ENCODE measurements at places on chromosomes 5 and 9.

DNA sequence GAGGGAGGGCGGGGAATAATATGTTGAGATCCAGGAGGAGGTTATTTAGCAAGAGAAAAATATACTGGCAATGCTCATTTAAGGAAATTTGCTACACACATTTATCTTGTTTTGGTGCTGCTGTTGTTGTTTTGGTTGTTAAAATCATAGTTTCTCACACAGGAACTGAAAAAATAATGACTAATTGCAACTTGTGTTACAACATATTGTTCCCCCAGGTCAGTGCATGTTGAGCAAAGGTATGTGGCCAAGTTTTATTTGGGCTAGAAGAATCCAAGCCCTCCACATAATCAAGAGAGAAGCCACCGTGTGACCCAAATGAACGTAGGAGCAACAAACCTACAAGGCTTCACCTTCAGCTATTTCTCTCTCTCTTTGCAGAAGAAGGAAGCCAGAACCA lies 220.3 kb upstream of the DAPK1 start:
- H3K36me3 ChIP-seq = no peaks in the 10 kb centered on the region
- H3K4me3 ChIP-seq = no peak overlapping the region
- no peaks in the 10 kb centered on the region for H3K27me3 ChIP-seq

GRCh38 chr5:122126177-122126755 lies 3.1 kb upstream of the ZNF474 start:
- no peak for DNase-seq
- H3K27ac ChIP-seq = no peak overlapping the region
- no peaks in the 10 kb centered on the region for H3K27me3 ChIP-seq
- no peaks in the 10 kb centered on the region for H3K4me1 ChIP-seq
- H3K4me3 ChIP-seq = no peak overlapping the region

- H3K36me3 ChIP-seq = no peaks in the 10 kb centered on the region
- H3K4me3 ChIP-seq = no peak overlapping the region
- H3K4me1 ChIP-seq = no peaks in the 10 kb centered on the region
- no peak for DNase-seq
- H3K27ac ChIP-seq = no peak overlapping the region
- no peaks in the 10 kb centered on the region for H3K27me3 ChIP-seq
Observed at GRCh38 chr9:86580688-86581087, 226.5 kb upstream of the TUT7 start.

DNA sequence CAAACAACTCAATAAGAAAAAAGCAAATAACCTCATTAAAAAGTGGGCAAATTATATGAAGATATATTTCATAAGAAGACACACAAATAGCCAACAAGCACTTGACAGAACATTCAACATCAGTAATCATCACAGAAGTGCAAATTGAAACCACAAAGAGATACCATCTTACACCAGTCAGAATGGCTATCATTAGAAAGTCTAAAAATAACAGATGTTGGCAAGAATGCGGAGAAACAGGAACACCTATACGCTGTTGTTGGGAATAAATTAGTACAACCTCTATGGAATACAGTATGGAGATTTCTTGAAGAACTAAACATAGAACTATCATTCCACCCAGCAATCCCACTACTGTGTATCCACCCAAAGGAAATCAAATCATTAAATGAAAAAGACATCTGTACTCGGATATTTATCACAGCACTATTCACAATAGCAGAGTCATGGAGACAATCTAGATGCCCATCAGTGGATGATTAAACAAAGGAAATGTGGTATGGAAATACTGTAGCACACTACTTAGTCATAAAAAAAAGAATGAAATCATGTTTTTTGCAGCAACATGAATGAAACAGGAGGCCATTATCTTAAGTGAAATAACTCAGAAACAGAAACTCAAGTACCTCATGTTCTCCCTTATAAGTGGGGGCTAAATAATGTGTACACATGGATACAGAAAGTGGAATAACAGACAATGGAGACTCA lies 106.8 kb upstream of the FST start:
- no peak for DNase-seq
- no peak overlapping the region for H3K27ac ChIP-seq
- no peaks in the 10 kb centered on the region for H3K27me3 ChIP-seq
- no peak overlapping the region for H3K4me3 ChIP-seq
